ENCODE measurements at places on chromosomes 13 and 19. TPM values are rescaled to one million over a fixed set of nuclear protein-coding genes. Genes with fewer than 3 reads are reported as not detected.
A peak's percentile ranks its signal among the peaks of the same experiment; 100 is the strongest.

- DNase-seq, result no peak
Observed at GRCh38 chr19:7132054-7132453, 62.6 kb downstream of the ZNF557 start.

Gene RFPL4AL1
- not detected for total RNA-seq

- DNase-seq, result no peak
Observed at GRCh38 chr19:18421371-18421959, 2.3 kb downstream of the SSBP4 start.

GRCh38 chr13:52405369-52405766 is 604 bp downstream of the THSD1 start:
- no peak for DNase-seq

GRCh38 chr13:32214071-32214470 is 101.1 kb downstream of the ZAR1L start:
- no peak for DNase-seq

DNA sequence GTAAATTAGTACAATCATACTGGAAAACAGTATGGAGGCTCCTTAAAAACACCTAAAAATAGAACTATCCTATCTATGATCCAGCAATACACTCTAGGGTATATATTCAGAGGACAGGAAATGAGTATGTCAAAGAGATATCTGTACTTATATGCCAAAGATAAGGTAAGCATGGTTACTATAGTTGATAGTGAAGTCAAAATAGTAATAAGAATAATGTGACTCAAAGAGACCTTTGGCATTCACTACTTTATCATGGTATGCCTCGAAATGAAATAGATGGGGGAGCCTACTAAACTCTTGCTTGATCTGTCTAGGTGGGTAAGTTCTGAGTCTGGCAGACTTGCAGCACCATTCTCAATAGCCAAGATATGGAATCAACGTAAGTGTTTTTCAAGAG is 30.3 kb downstream of the FXYD5 start:
- no peak for DNase-seq

GRCh38 chr19:24060687-24061356 is 26.2 kb upstream of the ZNF254 start:
- DNase-seq, result no peak

Gene TPTE2
- not detected for total RNA-seq

DNA sequence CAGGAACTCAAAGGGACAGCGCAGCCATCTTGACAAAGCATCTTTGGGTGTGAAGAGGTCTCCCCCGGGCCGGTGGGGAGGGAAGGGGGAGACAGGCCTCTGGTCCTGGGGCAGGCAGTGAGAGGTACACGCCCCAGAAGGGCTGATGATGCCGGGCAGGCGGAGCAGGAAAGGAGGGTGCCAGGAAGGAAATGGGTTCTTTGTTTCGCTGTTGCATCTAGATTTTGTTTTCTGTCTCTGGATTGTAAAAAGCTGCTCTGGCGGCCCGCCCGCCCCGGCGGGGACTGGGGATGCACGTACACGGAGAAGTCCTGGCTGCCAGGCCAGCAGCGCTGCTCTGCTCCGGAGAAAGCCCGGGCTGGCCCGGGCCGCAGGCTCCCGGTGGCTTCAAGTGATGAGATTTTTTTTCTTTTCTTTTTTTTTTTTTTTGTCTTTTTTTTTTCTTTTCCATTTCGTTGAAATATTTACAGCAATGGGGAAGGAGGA is 13.2 kb upstream of the ASF1B start:
- DNase-seq, result peak; percentile 38

DNA sequence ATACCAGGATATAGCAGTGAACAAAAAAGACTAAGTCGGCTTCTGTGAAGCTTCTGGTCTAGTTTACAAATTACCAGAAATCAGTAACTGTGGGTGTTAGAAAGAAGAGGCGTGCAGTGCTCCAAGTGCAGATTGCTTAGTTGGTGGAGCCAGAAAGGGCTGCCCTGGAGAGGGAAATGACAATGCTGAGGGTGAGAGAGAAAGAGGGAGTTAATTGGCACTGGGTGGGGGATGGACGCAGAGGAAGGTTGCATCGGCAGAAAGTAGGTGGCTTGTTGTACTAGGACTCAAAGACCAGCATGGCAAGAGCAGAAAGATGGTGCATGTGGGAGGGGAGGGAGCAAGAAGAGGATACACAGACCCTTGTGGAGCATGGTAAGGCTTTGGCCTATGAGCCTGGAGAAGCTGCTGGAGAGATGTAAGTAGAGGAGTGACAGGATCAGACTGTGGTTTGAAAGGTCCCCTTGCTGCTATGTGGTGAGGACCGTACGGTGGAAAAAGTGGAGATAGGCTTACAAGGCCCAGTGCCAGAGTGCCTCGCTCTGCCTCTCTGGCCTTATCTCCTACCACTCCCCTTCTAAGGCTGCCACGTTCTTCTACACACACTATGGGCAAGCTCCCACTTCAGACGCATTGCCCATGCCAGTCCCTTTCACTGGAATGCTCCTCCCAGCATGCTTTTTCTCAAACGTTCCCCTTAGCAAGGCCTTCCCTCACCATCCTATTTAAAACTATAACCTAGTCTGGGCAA is 13.5 kb downstream of the SMG9 start:
- DNase-seq, result no peak

GRCh38 chr19:22422211-22422610 is at the start of gene ZNF98:
Gene ZNF98, minus strand, starts transcription at chr19:22422346. Its CDS starts 122 bp downstream, at chr19:22422224.
- no peak for DNase-seq

DNA sequence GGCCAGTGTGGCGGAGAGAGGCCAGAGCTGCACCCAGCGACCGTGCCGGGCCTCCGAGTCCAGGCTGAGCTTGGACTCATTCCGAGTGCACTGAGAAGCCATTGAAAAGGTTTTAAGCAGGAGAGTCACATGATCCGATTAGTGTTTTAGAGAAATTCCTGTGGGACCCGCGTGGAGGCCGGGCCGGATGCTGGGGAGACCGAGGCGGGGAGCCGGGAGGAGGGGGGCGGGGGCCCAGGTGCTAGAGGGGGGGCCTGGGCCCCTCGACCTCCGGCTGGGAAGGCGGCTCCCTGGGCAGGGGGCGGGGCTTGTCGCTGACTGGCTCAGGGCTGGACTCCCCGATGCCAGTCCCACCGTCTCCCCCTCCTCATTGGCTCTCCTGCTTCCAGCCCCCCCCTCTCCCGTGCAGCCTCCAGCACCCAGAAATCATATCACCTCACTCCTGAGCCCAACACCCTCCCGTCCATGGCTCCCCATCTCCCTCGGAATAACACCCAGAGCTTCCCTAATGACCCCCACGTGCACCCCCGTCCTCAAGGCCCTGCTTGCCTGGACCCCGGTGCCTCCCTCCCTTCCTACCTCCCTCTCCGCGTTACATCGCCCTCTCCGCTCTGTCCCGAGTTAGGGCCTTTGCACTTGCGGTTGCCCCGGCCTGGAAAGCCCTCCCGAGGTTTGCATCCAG is 5.2 kb upstream of the ZNF579 start:
- peak; percentile 44 for DNase-seq

GRCh38 chr19:38144667-38145066 is 79.4 kb downstream of the DPF1 start:
- DNase-seq, result no peak

Gene FKBP8
- total RNA-seq, result 149 TPM

DNA sequence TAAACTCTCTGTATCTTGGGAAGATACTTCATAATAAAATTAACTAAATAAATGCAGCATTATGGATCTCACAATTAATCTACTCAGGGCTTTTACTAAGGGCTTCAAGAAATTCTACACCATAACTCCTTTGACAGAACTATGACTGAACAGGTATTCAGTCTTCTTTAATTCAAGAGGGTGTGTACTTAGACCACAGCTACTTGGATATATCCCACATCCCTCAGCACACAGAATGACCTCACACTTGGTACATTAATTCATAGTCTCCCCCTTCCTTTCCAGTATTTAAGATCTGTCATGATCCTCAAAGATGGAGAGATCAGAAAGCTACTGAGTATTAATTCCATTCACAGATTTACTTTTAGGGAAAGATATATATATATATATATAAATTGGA is 11.6 kb downstream of the DIAPH3 start:
- DNase-seq, result no peak

Gene RNASEH2A
- 3.1 TPM for total RNA-seq

DNA sequence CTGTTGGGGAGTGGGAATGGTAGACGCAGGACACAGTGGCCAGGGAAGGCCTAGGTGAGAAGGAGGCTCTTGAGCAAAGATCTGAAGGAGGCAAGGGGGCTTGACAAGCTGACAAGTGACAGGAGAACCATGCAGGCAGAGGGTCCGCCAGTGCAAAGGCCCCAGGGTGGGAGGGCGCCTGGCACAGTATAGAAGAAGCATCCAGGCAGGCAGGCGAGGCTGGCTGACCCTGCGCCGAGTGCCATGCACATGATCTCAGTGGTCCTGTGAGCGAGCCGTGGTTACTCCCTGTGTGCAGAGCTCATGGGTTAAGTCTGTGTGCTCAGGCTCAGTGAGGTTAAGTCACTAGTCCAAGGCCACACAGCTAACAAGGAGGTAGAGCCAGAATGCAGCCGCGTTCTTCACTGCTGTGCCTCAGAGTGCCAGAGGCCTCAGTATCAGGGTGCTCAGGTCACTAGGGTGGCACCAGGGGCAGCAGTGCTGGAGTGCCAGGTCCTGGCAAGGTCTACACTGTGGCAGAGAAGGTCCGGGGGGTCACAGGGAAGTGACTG is 15.2 kb downstream of the CNFN start:
- DNase-seq, result no peak

DNA sequence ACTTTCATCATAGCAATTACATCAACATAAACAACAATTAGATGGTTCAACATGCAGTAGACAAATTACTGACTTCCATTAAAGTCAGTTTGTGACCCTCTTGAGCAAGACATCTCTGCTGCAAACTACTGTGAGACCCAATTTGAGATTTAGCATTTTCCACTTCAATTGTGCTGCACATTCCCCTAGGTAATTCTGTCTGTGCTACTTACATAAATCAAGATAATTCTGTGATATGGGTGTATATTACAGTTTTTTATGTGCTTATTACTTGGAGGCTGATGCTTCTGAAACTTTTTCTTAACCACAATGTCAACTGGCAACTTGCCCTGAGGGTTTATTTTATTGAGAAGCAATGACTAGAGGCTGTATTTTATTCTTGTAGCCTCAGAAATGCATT is 1714.4 kb downstream of the OLFM4 start:
- DNase-seq, result no peak

Gene LIM2
- total RNA-seq, result not detected

Gene CYP2A6
- not detected for total RNA-seq

Gene S1PR5
- 0.50 TPM for total RNA-seq

DNA sequence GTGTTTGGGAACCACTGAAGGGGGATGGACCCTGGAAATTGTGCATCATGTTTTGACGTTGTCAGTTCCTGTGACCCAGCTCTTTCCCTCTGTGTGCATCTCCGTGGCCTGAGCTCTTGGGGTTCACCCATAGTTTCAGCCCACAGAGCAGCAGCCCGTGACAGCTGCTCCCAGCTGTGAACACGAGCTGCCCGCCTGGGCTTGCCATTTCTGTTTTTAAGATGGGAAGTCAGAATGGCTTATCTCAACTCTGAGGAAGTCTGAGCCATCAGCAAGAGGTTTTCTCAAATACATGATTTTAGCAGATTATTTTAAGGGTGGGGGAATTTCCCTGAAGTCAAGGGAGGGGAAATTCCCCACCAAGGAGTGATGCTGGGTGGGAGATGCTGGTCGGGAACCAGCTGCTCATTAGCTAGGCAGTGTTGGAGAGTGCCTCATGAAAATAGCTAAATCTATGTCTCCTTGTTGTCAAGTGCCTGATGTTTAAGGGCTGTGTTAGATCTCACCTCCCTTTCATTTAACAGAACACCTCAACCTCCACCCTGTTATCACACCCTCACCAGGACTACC is 34.8 kb upstream of the C1QTNF9 start:
- DNase-seq, result peak; percentile 31

DNA sequence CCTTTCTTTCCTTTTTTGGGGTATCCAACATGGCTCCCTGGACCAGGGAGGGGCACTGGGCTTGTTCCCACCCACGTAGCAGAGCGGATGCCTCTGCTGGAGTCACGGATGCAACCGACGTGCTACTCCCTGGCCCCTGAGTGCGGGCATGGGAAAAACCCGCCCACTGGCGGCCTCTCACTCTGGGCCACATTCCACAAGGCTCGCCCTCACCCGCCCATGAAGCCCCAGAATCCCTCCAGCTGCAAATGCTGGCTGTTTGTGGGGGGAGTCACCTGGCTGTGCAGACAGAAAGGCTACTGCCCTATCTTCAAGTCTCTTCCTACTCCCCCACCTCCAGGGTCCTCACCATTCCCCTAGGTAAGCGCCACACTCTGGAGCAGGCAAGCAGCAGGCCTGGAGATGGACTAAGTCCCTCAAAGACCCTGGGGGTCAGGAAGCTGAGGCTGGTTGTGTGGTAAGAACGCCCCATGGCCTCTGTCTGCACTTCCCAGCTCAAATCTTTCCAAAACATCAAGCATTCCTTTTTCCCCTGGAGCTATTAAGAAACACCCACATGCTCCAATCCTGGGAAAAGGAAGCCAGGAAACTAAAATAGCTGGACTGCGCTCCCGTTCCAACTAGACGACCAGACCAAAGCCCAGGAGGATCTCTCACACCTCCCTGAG is 17.9 kb upstream of the EPHX3 start:
- no peak for DNase-seq

DNA sequence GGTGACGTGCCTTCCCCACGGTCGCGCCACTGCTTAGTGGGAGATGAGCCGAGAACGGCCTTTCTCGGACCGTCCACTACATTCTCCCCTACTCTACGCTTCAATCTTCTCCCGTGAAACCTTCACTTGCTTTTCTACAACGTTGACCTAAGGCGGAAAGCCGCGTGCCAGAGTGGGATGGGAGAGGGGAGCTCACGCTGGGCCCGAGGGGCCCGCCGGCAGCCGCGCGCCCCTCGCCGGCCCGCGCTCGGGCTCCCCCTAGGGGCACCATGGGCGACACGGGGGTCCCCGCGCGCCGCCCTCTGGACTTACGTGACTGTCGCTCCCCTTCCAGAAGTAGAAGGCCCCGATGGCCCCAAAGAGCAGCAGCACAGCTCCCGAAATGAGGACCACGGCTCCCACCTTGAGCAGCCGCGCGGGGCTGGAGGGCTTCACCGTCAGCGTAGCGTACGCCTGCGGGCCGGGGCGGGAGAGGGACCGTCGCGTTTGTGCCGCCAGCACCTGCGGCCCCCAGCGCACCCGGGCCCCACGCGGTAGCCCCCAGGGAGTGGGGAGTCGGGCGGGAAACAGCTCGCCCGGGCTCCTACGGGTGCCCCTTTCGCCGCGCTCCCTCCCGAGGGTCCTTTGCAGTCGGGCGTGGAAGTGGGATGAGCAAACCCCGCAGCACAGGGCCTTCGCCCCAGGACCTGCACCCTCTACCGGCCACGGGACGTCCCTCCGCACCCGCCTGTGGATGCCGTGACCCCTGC is 727 bp downstream of the CNMD start:
- DNase-seq, result no peak

DNA sequence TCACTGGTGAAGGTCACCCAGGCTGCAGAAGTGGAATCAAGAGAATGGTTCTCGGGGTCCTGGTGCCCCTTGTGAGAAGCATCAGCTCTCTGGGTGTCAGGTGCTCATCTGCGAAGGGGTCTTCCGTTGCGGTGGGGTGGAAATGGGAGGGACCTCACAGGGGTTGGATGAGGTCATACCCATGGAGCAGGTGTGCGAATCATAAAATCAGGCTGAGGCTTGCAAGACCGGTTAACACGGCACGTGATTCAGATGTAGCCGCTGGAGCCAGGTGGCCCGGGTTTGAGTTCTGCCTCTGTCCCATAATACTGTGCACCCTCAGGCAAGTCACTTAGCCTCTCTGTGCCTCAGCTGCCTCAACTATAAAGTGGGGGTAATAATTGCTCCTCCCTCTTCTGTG is 3.9 kb upstream of the KLK15 start:
- no peak for DNase-seq

All from T-helper 17 cell (primary cell).